ENCODE measurements at places on chromosomes 7 and 10.
A peak's percentile ranks its signal among the peaks of the same experiment; 100 is the strongest.

DNA sequence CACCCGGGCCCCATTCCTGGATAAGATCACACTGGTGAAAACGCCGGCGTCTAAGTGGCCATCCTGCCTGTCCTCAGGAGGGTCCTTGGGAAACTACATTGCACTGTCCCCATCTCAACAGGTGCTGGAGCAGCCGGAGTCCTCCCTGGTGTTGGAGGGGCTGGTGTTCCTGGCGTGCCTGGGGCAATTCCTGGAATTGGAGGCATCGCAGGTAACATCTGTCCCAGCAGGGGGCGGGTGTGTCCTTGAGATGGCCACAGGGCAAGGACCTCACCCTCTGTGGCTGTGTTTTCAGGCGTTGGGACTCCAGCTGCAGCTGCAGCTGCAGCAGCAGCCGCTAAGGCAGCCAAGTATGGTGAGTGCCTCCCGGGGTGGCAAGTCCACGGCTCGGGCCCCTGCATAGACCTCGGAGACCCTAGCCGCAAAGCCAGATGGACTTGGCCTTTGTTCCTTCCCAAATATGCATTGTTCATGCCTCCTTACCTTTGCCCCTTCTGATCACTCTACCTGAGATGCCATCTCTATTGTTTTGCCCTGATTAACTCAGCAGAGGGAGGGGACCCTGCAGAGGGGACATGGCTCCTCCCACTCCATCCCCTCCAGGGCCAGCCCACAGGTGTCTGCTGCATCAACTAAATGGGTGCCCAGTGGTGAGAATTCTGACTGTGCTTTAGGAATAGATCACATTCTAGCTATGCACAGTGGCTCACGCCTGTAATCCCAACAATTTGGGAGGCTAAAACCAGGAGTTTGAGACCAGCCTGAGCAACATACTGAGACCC, 23.8 kb downstream of the ELN start:
- peak; percentile 7 for DNase-seq

GRCh38 chr7:151232091-151232916, at the start of gene CHPF2:
Gene CHPF2 (plus strand): TSS chr7:151232483. CDS start chr7:151234012, 1,529 bp downstream.
- DNase-seq = peak; percentile 89

DNA sequence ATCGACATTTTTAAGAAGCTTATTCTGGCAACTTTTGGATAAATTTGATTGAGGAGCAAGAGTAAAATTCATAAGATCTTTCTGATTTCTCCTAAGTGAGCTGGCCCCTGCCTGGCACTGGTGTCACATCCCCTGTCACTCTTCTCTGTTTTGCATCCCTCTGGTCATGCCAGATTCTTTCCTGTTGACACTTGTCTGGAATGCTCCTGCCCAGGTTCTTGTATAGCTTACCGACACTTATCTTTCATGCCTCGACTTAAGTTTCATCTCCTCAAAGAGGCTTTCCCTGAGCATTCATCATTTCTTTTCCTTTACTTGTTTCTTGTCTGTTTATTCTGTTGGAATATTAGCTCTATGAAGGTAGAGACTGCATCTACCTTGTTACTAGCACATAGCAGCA, 22.2 kb upstream of the AASS start:
- no peak for DNase-seq

GRCh38 chr7:118232837-118233236, 8.3 kb downstream of the ANKRD7 start:
- no peak for DNase-seq

- no peak for DNase-seq
Observed at GRCh38 chr7:1721047-1721690, 51.1 kb downstream of the ELFN1 start.

GRCh38 chr10:112912410-112912928, 37.6 kb upstream of the TCF7L2 start:
- peak; percentile 19 for DNase-seq

GRCh38 chr10:47413531-47414226, 29.6 kb upstream of the ZNF488 start:
- DNase-seq = no peak

- DNase-seq = no peak
Observed at GRCh38 chr7:106980358-106980685, 64.2 kb upstream of the PRKAR2B start.

GRCh38 chr10:5944389-5945189, 32.8 kb downstream of the IL15RA start:
- DNase-seq = no peak

DNA sequence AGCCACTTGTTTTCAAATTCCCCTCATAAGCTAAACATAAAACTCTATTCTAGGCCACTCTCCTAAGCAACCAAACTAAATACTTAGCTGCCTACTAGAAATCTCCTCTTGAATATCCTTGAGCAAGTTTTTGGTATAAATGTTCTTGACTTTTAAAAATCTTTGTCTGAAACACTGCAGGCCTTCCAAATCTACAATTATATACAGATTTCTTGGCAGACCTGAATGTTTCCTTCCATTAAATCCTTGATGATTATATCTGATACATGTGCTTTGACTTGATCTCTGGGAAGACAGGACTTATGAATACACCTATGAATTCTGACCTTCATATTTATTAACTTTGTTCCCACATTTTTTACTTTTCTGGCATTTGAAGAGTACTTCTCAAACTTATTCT, 314.5 kb downstream of the CACNA2D1 start:
- no peak for DNase-seq

DNA sequence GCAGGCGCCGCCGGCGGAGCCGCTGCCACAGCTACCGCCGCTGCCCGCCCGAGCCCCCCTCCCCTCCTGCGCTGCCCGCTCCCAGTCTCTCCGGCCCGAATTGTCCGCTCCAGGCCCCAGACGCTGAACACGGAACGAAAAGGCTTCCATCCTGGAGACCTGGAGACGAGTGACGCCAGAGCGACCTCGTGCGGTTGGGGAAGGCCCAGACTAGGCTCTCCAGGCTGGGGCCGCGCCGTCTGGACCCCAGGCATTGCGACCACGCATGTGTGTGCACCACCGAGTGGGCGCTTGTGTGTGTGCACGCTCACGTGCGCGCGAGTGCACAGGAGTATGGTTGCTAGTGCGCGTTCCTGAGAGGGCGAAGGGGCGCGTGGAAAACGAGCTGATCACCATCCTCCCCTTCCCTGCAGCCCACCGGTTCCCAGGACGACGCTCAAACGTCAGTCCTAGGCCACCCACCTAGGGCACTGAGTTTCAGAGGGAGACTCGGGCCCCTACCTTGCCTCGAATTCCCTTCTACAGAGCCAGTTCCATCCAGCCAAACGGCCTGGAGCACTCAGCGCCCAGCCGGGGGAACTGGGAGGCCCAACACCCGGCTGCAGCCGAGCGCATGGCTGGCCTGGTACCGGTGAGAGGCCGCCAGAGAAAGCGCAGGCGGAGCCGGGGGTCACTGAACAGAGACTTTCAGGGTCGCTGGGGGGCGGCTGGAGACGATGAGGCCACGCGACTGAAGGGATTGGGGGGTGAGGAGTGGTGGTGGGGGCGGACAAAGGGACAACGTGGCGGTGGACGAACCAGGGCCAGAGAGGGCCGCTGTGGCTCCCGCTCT, 11.6 kb downstream of the LBX1 start:
- peak; percentile 16 for DNase-seq

- no peak for DNase-seq
Observed at GRCh38 chr10:110252151-110252550, 44.7 kb downstream of the MXI1 start.

DNA sequence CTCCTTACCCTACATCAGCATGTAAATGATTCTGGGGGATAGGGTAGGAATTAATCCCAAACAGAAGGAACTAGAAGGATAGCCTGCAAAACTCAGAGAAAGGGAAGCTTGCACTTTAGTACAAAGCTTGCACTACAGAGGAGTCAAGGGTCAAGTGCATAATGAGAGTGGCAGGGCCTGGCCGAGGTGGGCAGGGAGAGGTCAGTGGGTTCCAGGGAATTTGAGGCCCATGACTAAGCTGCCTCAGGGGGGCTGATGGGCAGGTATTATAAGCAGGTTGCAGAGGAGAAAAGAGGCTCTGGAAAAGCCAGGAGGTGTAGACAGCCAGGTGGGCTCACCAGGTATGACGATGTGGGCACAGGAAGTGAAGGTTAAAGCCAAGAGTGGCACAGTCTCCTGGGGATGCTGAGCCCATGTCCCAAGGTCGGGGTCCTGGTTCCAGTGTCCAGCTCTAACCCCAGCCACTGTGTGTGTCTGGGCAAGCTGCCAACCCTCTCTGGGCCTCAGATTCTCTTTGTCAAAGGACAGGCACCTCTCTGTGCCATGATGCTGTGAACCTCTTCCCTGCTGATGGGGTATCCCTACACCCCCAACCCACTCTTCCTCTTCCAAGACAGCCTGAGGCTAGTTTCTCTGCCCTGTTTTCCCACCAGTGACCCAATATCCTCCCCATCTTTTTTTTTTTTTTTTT, 32.0 kb upstream of the ELN start:
- no peak for DNase-seq

DNA sequence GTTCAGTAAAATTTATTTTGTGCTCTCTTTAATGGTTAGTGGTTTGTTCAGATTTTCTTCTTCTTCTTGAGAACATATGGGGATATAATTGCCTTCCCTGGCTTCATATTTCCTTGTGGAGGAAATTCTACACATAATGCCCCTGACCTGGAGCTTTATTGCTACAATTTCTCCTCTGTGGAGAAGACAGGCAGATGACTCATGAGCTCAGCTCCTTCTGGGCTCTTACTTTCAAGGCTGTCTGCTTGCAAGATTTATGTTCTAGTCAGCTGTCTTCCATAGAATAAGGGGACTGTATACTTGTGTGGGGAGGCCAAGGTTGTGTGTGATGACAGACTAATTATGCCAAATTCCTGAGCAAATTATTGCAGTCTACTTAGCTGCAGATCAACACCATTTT, 1.6 kb downstream of the LRRD1 start:
- DNase-seq = no peak

DNA sequence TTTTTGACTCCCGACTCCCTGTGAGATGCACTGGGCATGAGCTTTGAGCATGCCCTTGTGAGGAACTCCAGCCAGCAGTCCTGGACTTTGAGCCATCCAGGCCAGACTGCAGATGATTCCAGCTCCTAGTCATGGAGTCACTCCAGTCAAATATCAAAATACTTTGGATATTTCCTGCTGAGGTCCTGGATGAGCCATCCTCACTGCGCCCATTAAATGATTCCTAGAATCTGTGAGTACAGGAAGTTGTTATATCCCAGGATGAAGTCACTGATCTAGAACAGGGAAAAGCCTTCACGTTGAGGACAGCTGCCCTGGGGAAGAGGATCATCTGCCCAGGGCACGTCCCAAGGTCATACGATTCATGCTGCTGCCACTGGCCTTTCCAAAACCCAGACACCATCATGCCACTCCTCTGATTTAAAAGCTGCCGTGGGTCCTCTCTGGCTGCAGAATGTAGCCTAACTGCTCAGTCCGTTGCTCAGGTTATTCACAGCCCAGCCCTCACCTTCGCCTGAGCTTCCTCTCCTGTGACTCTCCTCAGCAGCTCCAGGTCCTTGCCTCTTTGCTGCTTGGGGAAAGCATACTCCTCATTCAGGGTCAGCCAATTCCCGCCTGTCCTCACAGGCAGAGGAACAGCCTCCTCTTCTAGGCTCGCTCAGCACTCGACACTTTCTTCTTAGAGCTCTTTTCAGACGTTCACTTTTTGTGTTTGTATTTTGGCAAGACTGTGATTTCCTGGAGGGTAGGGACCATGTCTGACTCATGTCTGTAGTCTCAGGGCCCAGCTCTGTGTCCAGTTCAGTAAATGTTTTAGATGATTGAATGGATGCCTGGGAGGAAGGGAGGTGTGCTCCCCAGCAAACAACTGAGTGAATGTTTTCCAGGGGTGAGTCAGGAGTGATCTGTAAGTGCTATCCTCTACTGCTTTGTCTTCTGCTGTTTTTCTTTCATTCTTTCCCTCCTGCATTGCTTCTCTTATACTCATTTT, 157.8 kb downstream of the SNX10 start:
- no peak for DNase-seq

GRCh38 chr7:156999958-157000726, 10.3 kb downstream of the MNX1 start:
- DNase-seq = no peak

- no peak for DNase-seq
Observed at GRCh38 chr10:110399106-110399964, 94.6 kb upstream of the SMNDC1 start.

GRCh38 chr7:50742401-50742800, 40.3 kb downstream of the GRB10 start:
- no peak for DNase-seq

DNA sequence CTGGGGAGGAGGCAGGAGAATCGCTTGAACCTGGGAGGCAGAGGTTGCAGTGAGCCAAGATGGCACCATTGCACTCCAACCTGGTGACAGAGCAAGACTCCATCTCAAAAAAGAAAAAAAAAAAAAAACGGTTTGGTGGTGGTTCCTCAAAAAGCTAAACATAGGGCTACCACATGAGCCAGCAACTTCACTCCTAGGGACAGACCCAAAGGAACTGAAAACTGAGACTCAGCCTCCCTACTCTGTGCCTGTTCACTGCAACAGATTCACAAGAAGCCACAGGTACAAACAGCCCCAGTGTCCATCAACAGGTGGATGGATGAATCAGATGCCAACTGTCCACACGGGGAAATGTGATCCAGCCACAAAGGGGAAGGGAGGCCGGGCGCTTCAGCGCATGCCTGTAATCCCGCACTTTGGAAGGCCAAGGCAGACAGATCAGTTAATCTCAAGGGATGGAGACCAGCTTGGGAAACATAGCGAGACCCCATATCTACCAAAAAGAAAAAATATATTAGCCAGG, 79.1 kb upstream of the TNRC18 start:
- no peak for DNase-seq

- no peak for DNase-seq
Observed at GRCh38 chr7:67512481-67512880, 515.8 kb downstream of the TYW1 start.

GRCh38 chr7:103075337-103075918, 488 bp downstream of the ARMC10 start:
- peak; percentile 50 for DNase-seq

- DNase-seq = no peak
Observed at GRCh38 chr10:15300145-15300544, 70.9 kb downstream of the FAM171A1 start.

DNA sequence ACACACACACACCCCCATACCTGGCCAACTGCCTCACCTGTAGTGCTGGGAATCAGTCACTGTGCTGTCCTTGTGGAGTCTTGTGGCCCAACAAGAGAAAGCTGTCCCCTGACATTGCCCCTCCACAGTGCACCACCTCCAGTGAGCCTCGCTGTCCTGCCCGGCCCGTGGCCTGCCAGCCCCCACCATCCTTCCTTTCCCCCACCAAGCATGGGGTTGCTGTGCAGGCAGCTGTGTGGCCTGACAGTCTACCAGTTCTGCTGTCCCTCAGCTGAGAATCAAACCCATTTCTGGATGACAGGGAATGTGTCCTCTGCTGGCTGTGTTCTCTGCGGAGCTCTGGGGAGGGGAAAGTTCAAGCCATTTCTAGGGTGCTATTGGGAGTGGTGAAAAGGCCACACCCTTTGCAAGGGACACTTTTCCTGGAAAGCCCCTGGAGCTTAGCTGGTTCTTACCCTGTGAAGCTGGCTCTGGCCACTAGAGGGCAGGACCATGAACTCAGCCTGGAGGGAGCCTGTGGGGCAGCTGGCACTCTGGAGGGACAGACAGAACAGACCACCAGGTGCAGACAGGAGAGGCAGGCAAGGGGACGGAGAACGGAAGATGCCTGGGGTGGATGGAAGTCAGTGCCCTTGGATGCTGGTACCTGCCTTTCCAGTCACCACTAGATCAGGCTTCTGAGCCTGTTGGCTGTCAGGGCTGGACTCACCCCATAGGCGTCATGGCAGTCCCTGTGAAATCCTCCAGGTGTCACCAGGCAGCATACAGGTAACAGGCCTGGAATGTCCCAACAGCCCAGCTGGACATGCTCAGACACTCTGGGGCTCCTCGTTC, 10.5 kb upstream of the MTPAP start:
- peak; percentile 75 for DNase-seq
